ENCODE measurements at places on chromosomes 11 and 22.

GRCh38 chr11:10978198-10978597 is 120.3 kb upstream of the ZBED5 start:
- DNase-seq = no peak

- DNase-seq = no peak
These were observed 104.9 kb upstream of the GAL start for GRCh38 chr11:68579455-68579854.

DNA sequence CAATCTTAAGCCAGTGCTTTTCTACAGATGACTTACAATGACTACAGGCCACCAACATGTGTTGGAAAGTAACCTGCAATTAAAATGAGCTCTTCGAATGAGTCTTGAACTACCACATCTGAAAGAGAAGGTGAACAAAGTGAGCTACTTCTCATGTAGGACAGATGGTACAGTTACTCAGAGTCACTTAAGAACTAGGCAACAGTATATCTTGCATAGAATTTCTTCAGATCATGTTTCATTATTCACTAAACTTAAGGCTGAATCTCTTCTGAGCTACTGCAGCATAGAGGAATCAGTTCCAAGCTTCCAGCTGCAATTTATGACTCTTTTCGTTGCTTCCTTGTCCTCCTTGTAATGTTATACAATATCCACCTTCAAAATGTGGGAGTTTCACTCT is 270.9 kb downstream of the TTC28 start:
- DNase-seq = peak; percentile 46

GRCh38 chr11:11003226-11003625 is 145.4 kb upstream of the ZBED5 start:
- no peak for DNase-seq

GRCh38 chr11:83092488-83093384 is 21.0 kb upstream of the RAB30 start:
- DNase-seq = peak; percentile 57

GRCh38 chr11:1501421-1502167 is 15.0 kb upstream of the MOB2 start:
- DNase-seq = no peak

DNA sequence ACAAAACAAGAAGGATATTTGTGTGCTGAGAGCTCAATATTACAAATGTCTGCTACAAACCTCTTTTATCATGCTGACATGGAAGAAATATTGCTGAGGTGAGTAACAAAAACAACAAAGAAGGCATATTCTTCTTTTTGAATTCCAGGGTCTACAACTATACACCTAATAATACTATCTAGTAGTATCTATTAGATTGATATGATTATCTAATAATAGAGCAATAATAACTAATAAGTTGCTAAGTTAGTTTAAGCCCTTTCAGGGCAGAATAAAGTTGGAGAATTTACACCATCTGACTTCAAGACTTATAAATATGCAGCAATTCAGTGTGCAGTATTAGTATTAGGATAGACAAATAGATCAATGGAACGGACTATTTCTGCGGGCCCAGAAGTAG is 11.4 kb upstream of the PGM2L1 start:
- DNase-seq = no peak

- no peak for DNase-seq
These were observed 7.2 kb upstream of the PLXNB2 start for GRCh38 chr22:50314455-50315288.

DNA sequence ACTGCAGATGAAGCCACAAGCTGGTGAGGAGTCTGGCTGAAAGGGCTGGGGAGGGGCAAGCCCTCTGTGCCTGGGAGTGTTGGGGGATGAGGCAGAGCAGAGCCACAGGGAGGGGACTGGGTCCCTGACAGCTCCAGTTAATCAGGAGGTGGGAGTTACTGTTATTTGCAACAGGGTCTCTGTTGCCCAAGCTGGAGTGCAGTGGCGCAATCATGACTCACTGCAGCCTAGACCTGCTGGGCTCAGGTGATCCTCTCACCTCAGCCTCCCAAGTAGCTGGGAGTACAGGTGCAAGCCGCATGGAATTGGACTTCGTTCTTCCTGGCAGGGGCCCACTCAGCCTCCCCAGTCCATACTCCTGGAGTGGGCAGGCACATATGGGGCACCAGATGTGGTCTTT is 7.7 kb downstream of the SCN2B start:
- no peak for DNase-seq

GRCh38 chr11:117044287-117045035 is 53.8 kb downstream of the SIK3 start:
- DNase-seq = no peak

- DNase-seq = no peak
These were observed 9.7 kb upstream of the SMCO4 start for GRCh38 chr11:93552874-93553273.

Measured in left kidney (tissue), 8 donors.